Stimulated activated CD8-positive, alpha-beta memory T cell treated with anti-CD3 and anti-CD28 coated beads, Interleukin-2, amount 100 ng/mL, for 1 hour (primary cell): ENCODE measurements at places on chromosomes 7 and 10.

DNA sequence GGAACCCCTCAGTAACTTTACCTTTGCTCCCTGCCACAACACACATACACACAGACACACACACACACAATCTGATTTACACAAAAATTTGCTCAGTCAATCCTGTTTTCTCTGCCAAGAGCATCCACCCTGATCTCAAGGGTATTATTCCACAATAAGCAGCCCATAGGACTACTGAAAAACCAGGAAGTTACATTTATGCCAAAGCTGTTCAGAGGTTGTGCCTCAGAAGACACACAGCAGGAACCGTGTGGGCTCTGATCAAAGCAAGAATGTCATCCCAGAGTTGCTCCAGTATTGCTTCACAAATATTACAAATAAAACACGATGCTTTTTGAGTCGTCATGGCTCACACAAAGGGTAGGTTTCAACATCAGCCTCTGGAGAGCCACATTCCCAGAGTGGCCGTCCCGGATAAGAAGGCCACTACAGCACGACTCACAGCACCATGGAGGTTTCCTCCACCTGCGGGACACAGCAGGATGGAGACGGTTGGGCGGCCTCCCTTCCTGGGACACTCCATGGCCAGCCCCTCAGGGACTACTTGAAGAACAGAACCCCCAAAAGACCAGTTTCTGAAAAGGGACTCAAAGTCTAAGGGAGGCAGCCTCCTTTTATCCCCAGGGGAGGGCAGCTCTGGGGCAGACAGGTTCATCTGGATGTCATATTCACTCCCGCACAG is 1.6 kb downstream of the AIFM2 start:
- DNase-seq, result no peak

DNA sequence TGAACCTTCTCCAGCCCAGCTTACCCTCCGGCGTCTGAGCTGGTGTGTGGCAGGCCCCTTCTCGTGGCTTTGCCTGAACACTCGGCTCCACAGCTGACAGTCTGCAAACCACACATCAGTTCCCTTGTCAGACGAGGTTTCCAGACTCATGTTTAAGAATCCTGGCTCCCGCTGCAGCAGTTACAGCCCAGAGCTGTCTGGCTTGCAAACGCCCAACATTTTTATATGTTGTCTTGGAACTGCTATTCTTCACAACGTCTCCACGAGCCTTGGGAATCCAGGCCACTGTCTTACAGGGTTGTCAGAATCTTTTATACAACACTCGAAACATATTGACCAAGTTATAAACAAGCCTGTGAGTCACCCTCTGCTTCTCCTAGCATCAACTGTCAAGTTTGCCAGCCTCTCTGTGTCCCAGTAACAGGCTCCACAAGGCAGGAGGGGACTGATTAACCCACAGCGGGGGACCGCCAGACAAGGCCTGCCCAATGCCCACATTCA is 68.1 kb downstream of the TNS3 start:
- DNase-seq, result no peak

- DNase-seq, result no peak
Measured at GRCh38 chr10:103278862-103279298, 1.9 kb downstream of the INA start.

- no peak for DNase-seq
Measured at GRCh38 chr10:1257274-1257673, 201.1 kb downstream of the WDR37 start.

- DNase-seq, result no peak
Measured at GRCh38 chr10:51103554-51104217, 29.4 kb downstream of the PRKG1 start.

- no peak for DNase-seq
Measured at GRCh38 chr10:113681533-113682470, 2.1 kb downstream of the CASP7 start.

DNA sequence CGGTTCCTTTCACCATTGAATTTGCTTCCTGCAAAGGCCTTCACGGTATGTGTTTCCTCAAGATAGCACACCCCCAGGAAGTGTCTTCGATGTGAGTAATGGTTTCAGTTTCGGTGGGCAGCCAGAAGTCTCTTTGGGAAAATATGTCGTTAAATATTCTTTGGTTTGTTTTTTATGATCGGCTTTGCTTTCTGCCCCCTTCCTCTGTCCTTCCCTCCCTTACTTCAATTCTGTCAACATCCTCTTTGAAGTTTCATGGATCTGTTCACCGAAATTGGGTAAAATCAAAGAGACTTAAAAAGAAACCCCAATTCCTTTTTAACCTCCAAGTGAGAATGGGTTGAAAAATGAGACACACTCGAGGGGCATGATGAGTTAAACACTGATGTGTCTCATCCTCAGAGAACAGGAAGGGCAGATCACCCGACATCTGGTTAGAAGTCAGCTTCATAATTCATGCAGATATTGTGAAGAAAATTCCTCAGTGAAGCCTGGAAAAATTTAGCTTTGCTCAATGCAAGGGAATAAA is 170.8 kb upstream of the HABP2 start:
- DNase-seq, result peak; percentile 2

DNA sequence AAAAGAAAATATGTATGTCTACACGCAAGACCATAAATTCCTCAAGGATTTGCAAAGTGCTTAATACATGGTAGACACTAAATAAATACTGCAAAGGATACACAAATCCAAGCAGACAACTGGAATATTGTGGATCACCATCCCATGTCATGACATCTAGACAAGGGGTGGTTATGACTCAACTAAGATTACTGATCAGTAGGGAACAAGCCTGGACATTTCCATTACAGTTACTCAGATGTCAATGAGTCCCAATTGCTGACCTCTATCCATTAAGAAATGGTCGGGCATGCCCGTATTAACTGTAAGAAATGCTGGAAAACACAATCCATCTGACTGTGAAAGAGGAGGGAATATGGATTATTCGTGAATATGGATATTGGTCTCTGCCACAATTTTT is 27.6 kb upstream of the RUFY2 start:
- DNase-seq, result no peak

DNA sequence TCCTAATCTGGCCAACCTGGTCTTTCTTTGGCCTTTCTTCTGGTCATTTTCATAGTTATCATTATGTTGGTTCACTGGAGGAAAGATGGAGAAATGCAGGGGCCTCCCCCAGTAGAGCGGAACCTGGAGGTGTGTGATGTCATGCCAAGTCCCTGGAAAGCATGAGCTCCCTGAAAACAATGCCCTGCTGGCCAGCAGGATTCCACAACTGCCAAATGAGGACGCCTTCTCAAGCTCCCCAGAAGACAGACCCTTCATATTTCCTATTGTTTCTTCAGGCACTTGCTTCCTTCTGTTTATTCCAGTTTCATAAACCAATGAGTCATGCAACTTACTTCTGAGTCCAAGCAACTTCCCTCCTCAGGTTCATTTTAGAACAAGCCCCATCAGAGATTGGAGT is 339.0 kb downstream of the GATA3 start:
- DNase-seq, result no peak

DNA sequence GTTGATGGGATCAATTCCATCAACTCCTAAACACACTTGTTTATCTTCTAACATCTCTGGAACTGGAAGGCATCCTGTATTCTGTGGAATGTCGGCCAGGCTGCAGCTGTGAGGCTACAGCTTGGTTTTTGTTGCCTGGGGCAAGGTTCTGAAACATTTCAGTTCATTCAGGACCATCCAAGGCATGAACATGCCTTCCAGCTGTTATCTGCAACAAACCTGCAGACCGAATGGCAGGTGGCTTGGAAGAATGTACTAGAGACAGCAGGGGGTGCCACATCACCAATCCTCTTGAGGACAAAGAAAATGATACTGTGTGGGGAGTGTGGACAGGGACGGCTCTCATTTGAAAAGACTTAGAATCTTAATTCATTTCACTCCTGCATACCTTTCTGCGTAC is 12.4 kb downstream of the PAPOLB start:
- DNase-seq, result no peak

DNA sequence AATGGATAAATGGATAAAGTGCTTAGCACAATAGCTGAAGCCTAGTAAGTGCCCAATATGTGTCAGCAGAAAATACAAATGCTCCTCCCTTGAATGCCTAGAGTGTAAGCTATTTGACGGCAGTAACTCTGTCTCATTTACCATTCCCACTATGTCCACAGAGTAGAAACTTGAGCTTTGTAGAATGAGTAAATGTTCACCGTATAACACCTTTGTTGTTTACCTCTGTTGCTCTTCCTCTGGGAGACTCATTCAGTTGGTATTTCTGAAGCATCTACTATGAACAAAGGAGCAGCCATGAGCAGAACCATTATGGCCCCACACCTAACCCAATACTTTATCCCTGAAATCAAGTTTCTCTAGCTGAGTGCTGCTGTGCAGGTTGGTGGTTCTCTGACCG is 8.4 kb upstream of the SLC16A12 start:
- no peak for DNase-seq

DNA sequence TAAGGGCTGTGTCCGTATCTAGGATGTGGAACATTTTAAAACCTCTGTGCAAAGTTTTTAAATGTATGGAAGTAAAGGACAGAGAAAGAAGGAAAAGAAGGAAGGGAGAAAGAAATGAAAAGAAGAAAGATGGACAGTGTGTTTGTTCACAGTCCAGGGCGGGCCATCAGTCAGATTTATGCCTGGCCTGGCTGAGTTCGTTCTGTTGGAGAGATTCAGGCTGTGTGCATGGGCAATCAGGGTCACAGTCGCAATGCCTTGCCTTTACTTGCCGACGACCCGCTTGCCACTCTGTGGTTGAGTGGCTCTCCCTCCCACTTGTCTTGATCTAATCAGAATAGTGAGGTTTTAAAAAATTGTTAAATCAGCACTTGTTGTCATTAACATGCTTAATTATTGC is 369.4 kb upstream of the BMPER start:
- DNase-seq, result no peak

DNA sequence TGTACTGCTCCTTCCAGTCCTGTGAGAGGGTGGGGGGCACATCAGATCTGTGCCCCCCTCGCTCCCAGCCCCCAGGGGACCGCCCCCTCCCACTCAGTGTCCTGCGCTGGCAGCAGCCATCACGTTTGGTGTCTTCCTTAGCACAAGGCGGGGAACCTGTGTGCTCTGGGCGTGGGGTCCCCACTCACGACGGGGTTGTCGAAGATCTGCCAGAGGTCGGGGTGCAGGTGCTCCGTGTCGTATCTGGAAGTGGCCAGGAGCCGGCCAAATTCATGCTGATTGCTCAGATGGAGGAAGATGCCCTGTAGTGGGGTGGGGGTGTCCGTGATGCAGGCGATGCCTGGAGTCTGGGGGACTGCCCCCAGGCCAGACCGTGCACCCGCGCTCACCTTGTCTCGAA is 7.2 kb downstream of the PLOD3 start:
- DNase-seq, result no peak

- DNase-seq, result no peak
Measured at GRCh38 chr7:105157278-105157677, 143.3 kb downstream of the KMT2E start.

GRCh38 chr10:33306701-33307519 is 27.6 kb downstream of the NRP1 start:
- no peak for DNase-seq
